Activated B cell treated with CpG ODN at 0.5 μM for 24 hours (primary cell): ENCODE measurements at places on chromosomes 4 and X. TPM values are rescaled to one million over a fixed set of nuclear protein-coding genes. Genes with fewer than 3 reads are reported as not detected.
A peak's percentile ranks its signal among the peaks of the same experiment; 100 is the strongest.

DNA sequence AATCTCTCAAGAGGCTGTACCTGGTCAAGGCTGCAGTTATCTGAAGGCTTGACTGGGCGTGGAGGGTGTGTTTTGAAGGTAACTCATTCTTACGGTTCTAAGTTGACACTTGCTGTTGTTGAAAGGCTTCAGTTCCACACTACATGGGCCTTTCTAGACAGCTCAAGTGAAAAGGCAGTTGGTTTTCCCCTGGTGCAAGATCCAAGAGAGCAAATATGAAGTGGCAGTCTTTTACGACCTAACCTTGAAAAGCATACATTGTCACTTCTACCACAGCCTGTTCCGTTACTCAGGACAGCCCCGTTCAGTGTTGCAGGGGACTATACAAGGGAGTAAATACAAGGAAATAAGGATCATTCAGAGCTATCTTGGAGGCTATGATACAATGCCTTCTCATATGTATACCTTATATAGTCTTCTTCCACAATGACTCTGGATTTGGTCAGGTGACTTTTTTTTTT, 46.2 kb downstream of the PDS5A start:
- no peak for DNase-seq

DNA sequence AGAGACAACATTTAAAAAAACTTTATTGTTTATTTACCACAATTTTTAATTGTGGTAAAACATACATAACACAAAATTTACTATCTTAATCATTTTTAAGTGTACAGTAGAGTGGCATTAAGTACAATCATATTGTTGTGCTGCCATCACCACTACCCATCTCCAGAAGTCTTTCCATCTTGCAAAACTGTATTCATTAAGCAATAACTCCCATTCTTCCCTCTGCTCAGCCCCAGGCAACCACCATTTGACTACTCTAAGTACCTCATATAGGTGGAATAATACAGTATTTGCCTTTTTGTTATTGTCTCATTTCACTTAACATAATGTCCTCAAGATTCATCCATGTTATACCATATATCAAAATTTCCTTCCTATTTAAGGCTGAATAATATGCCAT, 12.8 kb upstream of the FAM47E start:
- DNase-seq = no peak

- no peak for DNase-seq
Measured at GRCh38 chr4:185532795-185533324, 2.4 kb downstream of the PDLIM3 start.

DNA sequence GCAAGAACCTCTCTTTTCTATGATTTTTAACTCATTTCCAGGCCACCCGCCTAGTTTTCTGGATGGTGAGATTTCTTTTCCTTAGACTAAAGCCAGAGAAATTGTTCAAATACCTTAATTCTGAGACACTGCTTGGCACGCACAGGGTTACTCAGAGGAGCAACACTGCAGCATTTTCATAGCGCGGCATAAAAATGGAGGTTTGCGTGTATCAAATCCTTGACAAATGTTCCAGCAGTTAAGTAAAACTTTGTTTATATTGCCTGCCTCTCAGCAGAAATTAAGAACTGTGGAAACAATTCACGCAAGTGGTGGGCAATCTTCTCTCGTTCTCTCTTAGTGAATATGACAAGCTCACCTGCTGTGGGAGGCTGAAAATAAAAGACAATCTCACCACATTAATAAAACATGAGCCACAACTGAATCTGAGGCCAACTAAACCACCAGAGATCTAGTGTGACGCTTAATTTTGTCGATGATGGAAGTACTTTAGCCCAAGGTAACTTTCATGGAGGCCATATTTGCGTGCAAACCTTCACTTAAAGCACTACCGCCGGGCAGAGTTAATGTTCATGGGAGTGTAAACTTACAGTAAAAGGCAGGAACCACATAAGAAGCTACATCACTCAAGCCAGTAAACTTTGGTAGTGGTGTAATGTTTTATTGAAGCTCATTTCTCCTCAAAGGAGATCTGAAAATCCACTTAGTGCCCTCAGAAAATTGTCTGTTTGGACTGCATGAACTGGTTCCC, 894.8 kb upstream of the EPHA5 start:
- no peak for DNase-seq

GRCh38 chr4:47531954-47532321, 46.9 kb downstream of the ATP10D start:
- no peak for DNase-seq

DNA sequence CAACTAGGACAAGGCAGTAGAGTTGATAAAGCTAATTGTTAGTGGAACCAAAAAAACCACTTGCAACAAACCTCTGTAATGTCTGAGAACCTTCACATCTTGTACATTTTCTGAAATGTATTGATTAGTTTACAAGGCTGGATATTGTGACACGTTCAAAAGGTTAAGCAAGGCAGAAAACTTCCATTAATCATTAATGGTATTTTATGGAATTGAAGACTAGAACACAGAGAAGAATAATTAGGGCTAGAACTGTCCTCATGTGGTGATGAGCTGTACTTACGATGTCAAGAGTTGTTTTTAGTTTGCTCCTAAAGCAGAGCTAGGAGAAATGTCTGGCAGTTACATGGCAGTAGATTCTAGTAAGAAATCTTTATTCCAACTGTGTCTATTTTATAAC, 12.3 kb downstream of the GC start:
- no peak for DNase-seq

GRCh38 chrX:44997282-44997812, 124.4 kb downstream of the KDM6A start:
- no peak for DNase-seq

- no peak for DNase-seq
Measured at GRCh38 chr4:54695788-54696187, 38.0 kb downstream of the KIT start.

Gene HNRNPD
- total RNA-seq = 300 and 350 TPM in 2 replicates

GRCh38 chr4:52935317-52935716, 73.2 kb downstream of the RASL11B start:
- DNase-seq = no peak

DNA sequence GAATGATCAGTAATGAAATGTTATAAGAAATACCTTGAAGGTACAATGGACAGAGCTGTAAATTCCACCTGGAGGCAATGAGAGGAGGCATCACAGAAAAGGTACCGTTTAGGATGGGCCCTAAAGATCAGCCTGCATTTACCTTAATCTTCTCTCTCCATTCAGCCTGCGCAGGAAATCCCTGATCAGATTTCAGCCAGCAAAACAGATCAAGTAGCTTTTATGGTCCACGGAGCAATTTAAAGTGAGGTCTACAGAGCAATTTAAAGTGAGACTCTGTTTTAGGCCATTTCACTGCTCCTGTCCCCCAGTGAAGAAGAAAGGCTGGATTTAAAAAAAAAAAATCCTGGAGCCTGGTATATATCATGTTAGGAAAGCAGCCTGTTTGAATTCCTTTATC, 195.1 kb upstream of the VCX start:
- no peak for DNase-seq

DNA sequence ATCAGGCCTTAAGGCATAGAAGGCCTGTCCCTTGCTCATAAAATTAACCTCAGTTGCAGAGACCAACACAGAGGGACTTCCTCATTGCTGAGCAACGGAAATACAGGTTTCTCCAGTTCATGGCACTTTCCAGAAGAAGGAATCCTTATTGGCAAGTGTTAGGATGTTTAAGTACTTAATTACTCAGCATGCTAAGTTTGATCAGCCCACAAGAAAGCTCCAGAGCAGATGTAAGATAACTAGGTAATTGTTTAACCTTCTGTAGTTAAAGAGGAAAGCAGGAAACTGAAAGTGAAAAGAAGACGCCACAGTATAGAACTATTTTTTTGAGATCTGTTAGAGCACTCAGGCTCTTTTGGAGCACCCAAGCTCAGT, 33.5 kb downstream of the SMS start:
- DNase-seq = no peak

Gene SOX3
- total RNA-seq = not detected in 2 replicates

Gene MTMR8
- 4.3 and 4.7 TPM in 2 replicates for total RNA-seq

GRCh38 chrX:104325213-104325585, 70.5 kb upstream of the ESX1 start:
- no peak for DNase-seq

- DNase-seq = no peak
Measured at GRCh38 chr4:15964159-15964558, 1.2 kb upstream of the FGFBP2 start.

DNA sequence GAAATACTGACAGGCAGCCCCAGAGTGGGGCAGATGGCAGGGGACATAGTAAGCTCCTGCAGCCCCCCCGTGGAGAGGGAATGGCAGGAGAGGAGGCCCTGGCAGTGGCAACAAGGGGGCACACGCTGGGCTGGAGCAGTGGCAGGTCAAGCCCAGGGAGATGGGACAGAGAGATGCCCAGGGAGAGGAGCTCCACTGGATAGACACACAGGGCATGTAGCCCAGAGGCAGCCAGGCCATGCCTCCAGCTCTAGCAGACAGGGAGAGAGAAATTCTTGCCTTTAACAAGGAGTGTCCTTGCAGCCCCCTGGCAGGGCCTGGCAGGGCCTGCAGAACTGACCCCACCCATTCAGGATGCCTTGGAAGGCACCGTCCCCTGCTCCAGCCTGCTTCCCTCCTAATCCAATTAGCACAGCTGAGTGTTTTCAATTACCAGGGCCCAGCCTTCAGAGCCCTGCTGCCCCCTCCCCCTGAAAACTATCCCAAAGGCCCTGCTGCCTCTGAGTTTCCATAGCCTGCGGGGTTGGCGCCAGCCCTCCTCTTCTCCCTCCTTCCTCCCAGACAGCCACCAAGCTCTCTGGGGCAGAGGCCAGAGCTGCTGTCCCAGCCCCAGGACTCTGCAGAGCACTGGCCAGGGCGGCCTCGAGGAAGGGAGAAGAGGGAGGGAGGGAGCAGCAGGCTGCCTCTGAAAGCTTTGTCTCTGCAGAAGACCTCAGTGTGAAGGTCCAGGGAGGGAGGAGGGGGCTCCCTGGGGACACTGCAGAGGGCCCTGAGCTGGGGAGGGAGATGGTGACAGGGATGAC, 12.5 kb downstream of the L1CAM start:
- DNase-seq = no peak

DNA sequence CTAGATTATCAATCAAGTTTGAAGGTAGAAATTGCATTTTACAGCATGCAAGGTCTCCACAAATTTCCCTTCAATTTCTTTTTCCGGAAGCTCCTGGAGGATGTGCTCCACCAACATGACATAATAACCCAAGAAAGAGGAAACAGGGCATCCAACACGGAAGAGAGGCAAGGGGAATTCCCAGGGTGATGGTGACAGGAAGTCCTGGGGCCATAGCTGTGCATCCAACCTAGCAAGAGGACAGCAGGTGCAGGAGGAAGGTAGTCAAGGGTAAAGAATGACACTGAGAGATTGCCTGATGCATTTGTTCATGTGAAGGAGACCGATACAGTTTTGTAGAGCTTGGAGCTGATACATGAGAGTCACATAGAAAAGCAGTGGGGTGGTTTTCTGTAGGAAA, 115.7 kb upstream of the LSM6 start:
- peak; percentile 45 for DNase-seq

- DNase-seq = no peak
Measured at GRCh38 chrX:64176876-64177275, 28.6 kb downstream of the AMER1 start.

Gene MAOA
- total RNA-seq = 0.18 TPM in 1 of 2 replicates, not detected in the other

DNA sequence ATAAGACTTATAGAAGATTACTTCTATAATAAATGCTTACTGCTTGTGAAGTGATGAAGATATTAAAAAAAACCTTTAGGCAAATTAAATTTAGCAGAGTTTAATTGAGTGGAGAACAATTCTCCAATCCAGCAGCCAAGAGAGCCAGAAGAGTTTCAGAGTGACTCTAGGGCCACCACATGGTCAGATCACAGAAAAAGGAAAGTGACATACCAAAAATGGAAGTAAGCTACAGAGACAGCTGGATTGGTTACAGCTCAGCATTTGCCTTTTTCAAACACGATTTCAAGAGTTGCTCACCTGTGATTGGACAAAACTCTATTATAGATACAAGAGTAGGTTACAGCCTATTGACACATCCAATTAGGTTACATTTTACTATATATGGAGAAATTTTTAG, 79.0 kb upstream of the TRAM1L1 start:
- DNase-seq = no peak

DNA sequence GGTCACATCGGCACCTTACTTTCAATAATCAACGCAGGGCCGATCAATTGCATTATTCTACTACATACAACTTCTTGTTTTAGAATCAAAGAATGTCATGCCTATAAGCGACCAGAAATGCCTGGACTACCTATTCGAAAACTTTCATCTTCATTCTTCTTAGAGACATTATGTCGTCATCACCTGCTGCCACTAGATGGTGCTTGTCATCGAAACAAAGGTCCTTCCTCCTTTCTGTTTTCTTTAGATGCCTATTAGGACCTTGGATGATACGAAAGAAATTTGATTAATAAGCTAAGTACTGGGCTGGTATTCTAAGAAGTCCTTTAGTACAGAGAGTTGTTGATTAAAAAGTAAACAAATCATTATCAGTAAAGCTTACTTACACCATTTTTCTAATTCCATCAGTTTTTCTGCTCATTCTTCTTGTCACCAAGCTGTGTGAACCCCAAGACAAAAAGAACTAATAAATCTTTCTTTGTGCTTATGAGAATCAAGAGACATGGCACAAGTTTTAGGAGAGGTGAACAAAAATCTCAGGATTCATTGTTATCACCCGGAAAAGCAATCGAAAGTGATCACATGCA, 154.5 kb upstream of the SLC4A4 start:
- no peak for DNase-seq

Gene PPEF2
- total RNA-seq = 0.17 and 0.35 TPM in 2 replicates

Gene ADAM29
- not detected in 2 replicates for total RNA-seq

Gene SPIN4
- total RNA-seq = 2.1 and 2.4 TPM in 2 replicates

- DNase-seq = no peak
Measured at GRCh38 chr4:94306713-94307112, 35.9 kb downstream of the HPGDS start.

DNA sequence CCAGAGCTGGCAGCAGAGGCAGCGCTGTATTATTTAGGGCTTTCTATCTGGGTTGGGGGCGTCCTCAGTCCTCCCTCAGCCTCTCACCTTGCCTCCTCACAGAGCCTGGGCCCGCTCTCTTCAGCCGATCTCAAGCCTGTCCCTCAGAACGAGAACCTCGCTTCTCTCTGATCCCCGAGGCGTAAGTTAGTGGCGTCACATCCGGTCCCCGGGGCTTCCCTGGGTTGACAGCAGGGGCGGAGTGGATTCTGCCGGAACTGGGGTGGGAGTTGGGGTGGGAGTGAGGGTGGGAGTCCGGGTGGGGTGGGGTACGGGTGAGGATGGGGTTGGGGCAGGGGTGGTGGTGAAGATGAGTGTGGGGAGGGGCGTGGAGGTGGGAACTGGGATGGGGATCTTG, at the start of gene MAGEA10:
MAGEA10 (minus strand) TSS at position 190 of the 397 bp plus-strand sequence. CDS start 2,957 bp downstream, outside the sequence.
- DNase-seq = no peak

GRCh38 chr4:15034071-15034764, 31.9 kb downstream of the CPEB2 start:
- no peak for DNase-seq

- DNase-seq = no peak
Measured at GRCh38 chr4:110184791-110185155, 13.6 kb downstream of the ELOVL6 start.

Gene FANCB
- total RNA-seq = 3.9 and 4.0 TPM in 2 replicates

GRCh38 chr4:159766241-159766640, 663.4 kb downstream of the RAPGEF2 start:
- DNase-seq = no peak

Gene TMEM144
- total RNA-seq = not detected in 2 replicates
